SW 1271 (cell line): ENCODE measurements at places on chromosomes 5 and 9.

DNA sequence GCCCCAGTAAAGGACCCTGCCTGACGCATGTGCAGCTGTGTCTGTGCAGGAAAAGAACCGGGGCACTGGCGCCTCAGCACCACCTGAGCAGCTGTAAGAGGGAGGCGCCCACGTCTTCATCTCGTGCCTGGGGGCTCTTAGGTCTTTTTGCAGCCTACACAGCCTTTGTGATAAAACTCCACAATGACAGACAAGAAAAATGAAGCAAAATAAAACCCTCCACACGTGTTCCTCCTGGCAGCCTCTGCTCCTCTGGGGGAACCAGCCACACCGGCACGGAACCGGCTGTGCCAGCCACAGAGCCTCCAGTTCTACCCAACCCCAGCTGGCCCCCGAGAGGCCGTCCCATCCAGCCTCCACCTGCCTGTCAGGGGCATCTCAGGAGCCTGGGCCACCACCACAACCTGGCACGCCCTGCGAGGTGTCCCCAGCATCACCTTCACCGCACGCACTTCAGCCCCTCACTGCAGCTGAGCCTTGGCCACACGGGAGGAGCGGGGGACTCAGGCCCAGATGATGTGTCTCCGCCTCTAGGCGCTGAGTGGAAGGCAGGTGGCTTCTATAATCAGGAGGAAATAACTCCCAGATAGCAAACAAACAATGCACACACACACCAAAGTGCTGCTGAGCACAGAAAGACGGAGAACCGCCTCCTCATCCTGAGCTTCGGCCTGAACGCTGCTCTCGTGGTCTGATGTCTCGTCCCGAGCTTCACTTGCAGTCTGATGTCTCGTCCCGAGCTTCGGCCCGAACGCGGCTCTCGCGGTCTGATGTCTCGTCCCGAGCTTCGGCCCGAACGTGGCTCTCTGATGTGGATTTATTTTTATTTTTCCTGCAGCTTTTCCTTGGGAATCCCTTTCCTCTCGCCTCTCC lies 28.6 kb upstream of the NSMF start:
- no peak for DNase-seq

DNA sequence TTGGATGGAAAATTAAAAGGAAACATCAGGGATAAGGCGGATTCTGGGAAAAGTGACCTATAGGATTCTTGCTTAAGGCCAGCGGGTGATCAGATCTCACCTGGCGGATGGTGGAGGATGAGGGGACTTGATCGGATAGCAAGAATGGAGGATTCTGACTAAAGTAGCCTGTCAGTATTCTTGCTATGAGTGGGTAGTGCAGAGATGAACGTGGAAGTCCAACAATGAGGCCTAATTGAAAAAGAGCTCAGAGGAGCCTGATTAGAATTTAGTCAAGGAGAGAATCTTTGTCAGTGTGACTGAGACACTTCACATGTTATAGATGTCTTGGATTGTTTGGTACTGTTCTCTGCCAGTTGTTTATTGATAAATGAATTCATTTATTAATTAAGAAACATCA lies 24.9 kb downstream of the CAST start:
- no peak for DNase-seq

DNA sequence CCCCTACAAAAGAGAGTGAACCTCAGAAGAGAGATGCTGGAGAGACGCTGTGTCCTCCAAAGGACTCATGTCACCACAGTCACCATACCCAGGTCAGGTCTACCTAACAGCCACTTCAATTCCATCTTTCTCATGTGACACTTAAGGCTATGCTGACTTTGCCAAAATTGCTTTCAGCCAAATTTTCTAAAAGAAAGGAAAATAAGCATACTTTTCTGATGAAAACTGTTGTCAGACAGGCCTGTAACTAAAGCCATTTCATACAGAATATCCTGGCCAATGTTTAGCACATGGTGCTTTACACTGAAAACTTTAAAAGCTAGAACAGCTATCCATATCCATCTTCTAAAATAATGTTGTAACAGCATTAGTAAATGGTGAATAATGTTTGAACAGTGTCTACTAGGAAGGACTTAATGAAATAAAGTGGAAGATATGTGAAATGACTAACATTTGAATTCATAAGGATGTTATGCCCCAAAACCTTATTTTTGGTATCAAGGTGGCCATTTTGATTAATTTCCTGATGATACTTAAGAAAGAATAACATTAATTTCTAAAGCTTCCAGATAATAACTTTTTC lies 97.2 kb downstream of the NFIB start:
- no peak for DNase-seq

GRCh38 chr5:180606215-180606785 lies 15.0 kb upstream of the SCGB3A1 start:
- no peak for DNase-seq

DNA sequence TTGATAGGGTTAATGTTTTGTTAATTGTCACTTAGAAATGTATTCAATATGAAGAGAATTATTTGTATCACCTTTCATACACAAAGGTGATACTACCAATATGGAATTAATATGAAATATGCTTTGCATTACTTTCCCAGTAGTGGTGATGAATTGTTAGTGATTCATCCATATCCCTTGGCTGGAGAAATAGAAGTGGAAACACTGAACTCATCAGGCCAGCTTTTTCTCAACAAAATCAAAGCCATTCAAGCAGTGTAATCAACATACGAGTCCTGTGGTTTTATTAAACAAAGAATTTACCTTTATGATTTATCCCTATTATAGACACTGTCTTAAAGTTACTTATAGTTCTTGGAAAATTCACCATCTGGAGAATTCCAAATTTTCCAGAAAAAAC lies 264.0 kb upstream of the MEF2C start:
- no peak for DNase-seq

GRCh38 chr5:50853151-50853550 lies 186.7 kb downstream of the PARP8 start:
- DNase-seq: no peak

GRCh38 chr5:60360355-60360754 lies 339.6 kb downstream of the DEPDC1B start:
- no peak for DNase-seq

DNA sequence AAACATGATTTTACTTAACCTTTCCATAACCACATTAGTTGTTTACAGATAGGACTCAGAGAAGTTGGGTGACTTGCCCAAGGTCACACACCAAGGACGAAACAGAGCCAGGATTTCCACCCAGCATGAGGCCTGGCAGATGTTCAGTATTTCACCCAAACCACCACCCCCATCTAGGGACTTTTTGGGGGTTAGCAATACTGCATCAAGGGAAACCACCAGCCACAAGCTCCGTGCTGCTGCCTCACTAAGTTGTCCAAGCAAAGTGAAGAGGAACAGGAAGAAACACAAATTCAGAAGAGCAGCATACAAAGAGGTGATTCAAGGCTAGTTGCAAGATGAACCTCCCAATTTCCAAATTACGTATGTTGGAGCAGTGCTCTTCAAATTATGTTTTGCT lies 219.6 kb upstream of the RORB start:
- no peak for DNase-seq

DNA sequence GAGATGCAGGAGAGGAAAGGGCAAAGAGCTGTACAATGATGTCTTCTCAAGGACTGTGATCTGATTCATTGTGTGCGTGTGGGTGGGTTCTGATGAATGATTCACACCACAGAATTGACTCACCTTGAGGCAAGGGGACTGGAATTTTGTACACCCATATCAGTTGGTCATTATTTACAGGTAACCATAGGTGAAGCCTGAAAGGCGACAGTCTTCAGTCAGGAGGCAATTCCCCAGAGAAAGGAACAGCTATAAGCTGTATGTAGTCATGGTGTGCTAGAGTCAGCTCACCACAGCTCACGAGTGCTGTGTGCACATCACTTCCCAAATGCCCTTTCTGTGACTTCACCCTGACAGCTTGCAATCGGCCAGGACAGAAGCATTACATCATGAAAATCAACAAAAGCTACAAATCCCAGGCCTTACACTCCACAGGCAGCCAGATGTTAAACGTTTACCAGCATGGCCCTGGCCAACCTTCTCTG lies 87.6 kb upstream of the RPS23 start:
- no peak for DNase-seq

GRCh38 chr5:122300374-122300773 lies 11.7 kb upstream of the SNCAIP start:
- no peak for DNase-seq

- peak; percentile 72 for DNase-seq
Observed at GRCh38 chr5:151164687-151165392, 7.3 kb upstream of the ANXA6 start.

DNA sequence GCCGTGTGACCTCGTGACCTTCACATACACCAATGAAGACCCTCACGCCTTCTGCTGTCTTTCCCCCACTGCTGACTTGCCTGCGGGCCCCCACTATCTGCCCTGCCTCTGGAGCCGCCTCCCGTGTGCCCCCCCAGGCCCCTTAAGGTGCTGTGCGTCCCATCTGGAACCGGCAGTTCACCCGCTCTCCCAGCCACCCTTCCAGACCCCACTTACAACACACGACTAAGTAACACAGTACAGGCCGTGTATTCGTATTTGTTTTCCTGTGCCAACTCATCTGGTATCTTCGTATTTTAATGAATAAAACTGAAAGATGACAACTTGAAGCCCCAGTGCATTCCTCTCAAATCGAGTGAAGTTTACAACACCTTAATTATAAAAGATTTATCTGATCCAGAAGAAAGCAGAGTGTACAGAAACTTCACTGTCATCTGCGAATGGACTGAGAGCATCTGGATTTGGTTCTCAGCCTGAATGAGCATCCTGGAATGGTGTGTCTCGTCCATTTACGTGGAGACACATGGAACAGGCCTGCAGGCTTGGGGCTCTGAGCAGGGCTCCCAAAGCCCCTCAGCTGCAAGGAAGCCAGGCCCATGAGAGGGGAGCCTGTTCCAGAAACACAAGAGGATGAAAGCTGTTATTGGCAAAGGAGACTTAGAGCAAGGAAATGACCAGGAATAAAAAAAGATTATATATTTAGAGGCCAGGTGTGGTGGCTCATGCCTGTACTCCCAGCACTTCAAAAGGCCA lies 21.9 kb upstream of the TERT start:
- no peak for DNase-seq

GRCh38 chr5:139725073-139725830 lies 70.4 kb upstream of the PSD2 start:
- DNase-seq: peak; percentile 51

GRCh38 chr9:4793459-4794395 lies 983 bp downstream of the RCL1 start:
- DNase-seq: peak; percentile 2

DNA sequence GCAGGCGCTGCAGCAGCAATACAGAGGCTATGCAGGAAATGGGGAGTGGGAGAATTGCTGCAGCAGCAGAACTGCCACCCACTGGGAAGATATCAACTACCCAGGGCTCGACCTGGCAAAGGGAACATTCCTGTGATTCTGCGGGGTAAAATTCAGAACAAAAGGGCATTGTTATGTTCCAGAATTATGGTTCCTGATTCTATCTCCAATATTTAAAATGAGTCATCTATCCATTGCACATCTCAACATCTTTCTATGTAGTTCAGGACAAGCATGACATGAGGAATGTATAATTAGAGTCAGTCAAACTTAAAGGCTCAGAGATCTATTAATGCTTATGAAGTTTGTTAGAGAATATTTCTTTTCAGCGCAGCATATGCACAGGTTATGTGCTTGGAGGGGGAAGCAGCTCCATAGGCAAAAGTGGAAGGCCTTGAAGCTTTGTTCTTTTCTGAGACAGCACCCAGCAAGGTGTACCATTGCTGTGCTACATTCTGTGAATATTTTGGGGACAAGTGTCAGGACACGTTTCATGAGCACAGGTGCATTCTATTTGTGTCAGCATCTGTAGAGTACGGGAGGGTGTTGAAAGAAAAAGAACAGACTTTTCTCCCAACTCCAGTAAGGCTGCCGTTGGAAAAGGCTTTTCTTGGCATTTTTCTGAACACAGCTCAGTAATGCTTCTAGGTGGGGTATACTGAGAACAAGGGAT lies 395.6 kb upstream of the MPDZ start:
- DNase-seq: no peak

DNA sequence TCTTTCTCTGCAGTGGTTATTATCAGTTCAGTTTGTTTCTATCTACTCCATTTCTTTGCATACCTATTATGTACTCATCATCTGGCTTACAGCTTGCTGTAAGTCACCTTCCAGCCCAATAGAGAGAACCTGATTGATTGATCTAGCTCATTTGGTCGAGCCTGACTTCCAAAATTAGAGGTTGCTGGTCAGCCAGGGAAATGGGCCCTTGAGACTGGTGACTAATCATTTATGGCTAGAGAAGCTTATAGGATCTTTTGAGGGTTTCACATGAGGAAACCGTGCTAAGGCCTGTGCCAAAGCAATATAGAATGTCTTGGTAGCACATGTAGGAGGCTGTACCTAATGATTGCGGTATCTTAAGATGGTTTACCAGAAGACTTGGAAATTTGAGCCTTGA lies 5.8 kb downstream of the SREK1 start:
- no peak for DNase-seq

- peak; percentile 73 for DNase-seq
Observed at GRCh38 chr5:72920690-72921502, 34.9 kb upstream of the FCHO2 start.

DNA sequence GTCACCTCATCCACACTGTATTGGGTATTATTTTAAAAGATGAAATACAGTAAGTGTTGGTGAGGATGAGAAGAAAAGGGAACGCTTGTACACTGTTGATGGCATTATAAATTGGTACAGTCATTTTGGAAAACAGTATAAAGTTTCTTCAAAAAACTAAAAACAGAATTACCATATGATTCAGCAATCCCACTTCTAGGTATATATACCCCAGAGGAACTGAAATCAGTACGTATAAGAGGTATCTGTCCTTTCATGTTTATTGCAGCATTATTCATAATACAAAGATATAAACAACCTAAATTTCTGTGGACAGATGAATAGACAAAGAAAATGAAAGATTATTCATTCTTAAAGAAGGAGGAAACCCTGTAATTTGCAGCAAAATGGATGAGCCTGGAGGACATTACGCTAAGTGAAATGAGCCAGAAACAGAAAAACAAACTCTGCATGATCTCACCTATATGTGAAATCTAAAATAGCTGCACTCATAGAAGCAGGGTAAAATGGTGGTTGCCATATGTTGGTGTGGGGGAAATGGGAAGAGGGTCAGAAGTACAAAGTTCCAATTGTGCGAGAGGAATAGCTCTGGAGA lies 191.6 kb downstream of the TRIM36 start:
- DNase-seq: no peak

- DNase-seq: no peak
Observed at GRCh38 chr5:116359592-116359991, 215.0 kb downstream of the SEMA6A start.

DNA sequence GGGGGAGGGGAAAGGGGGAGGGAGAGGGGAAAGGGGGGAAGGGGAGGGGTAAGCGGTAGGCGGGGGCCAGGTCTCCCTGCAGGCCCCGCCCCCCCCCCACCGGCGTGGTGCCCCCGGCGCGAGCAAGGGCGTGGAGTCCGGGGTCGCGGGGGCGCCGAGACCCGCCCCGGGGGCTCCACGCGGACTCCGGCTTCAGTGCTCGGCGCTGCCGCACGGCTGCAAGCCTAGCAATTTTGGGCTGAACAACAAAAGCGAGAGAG lies 10.8 kb downstream of the C9orf50 start:
- no peak for DNase-seq

GRCh38 chr9:20030671-20031070 lies 241.8 kb upstream of the SLC24A2 start:
- DNase-seq: no peak

GRCh38 chr5:137164536-137164935 lies 334.6 kb downstream of the SPOCK1 start:
- DNase-seq: no peak

GRCh38 chr9:16356196-16356765 lies 514.2 kb downstream of the BNC2 start:
- no peak for DNase-seq
